ENCODE measurements at places on chromosomes 12 and 14.
A peak's percentile ranks its signal among the peaks of the same experiment; 100 is the strongest.

GRCh38 chr12:96698521-96698920, 208.5 kb upstream of the NEDD1 start:
- no peak for DNase-seq

DNA sequence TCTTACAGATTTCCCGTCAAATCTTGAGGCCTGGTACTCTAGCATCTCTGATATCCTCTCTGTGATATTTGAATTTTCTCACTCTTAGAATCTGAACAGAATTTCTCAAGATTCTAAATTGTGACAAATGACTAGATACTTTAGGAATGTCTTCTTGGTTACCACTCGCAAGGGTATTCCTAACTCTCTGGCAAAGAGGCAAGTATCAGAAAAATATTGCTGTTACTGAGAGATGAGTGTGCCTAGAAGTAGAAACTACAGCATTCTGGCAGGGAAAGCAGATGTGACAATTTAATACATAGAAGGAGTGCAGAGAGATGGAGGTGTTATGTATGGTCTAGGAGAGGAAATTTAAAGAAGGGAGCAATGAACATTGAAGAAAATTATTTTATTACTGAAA, 467.8 kb downstream of the LRIG3 start:
- no peak for DNase-seq

DNA sequence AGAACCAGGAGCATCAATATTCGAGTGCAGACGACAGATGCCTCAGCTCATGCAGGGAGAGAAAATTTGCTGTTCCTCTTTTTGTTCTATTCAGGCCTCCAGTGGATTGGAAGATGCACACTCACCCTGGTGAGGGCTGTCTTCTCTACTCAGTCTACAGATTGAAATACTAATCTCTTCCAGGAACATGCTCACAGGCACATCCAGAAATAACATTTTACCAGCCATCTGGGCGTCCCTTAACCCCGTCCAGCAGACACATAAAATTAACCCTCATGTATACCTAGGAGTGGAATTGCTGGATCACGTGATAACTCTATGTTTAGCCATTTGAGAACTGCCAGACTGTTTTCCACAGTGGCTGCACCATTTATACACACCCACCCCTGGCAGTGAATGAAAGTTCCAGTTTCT, 4.5 kb upstream of the OAS2 start:
- DNase-seq = no peak

GRCh38 chr12:99138393-99138792, 493.3 kb downstream of the APAF1 start:
- DNase-seq = no peak

DNA sequence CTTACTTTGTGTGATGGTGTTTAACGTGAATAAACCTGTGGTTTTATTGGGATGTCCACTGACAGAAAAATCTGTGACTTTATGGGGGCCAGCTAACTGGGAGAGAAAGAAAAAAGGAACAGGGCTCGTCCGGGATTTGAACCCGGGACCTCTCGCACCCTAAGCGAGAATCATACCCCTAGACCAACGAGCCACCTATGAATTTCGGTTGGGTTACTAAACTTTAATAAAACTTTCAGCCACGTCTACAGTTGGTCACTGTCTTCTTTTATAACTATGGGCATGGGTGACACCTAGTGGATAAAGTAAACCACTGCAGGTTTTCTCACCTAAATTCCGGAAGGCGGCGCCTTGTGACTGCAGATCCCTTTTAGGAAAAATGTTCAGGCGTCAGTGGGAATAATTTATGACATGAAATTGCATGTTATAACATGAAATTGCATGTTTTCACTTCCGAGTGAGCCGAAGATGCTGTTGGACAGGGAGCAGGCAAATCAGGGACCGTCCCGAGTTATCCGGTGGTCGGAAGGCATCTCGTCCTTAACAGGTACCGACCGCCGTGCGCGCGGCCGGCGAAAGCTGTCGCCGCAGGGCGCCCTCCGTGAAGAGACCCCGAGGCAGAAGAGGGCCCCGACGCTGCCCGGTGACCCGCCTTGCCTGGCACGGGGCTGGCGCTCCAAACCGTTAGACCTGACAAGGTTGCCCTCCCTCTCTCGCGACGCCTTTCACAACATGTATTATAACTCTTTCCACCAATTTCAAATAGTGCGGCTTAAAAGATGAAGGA, 18.2 kb upstream of the RNASE12 start:
- DNase-seq = peak; percentile 78

- DNase-seq = no peak
These were observed 32.7 kb downstream of the VCPKMT start for GRCh38 chr14:50083467-50084337.

DNA sequence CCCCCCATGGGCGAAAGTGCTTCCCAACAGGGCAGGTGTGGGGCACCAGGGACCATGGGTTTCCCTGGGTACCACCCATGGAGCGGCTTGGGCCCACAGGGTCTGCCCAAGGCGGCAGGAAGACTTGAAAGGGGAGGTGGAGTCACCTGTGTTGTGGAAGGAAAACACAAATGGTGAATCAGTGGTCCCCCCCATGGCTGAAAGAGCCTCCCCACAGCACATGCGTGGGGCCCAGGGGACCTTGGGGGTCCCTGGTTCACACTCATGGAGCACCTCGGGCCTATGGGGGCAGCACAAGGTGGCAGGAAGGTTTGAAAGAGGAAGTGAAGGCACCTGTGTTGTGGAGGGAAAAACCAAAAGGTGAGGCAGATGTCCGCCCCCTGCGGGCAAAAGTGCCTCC, 581.9 kb downstream of the ALG10 start:
- DNase-seq = no peak

DNA sequence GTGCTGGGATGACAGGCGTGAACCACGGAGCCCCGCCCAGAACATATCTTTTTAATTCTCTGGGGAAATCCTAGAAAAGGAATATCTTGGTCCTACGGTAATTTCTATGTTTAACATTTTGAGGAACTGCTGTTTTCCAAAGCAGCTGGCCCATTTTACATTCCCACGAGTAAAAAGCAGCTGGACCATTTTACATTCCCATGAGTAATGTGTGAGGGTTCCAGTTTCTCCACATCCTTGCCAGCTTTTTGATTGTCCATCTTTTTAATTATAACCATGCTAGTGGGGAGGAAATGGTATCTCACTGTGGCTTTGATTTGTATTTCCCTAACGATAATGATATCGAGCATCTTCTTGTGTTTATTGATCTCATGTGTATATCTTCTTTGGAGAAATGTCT, 4.4 kb upstream of the P2RX4 start:
- DNase-seq = no peak

DNA sequence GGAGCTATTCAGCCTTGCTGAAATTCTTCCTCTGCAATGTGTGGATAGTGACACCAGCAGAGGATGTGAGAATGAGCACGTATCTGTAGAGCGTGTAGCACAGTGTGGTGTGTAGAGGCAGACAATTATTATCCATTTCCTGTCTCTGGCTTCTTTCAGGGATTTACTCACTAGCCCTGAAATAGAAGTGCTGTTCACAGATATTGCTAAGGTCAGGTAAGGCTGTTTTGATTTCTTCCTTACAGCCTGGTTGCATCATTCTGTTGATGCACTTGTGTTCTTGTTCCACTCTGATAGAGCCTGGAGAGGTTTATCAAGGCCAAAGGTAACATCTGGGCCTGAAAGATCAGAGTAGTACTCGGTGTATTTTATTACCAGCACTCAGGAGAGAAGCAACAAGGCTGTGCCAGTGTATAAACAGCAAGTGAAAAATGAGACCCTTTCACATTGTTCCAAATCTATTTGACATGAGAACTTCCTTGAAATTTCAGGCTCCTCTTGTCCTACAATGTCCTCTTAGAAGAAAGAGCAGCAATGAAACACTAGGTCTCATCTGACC, 16.7 kb downstream of the ARG2 start:
- DNase-seq = peak; percentile 9

DNA sequence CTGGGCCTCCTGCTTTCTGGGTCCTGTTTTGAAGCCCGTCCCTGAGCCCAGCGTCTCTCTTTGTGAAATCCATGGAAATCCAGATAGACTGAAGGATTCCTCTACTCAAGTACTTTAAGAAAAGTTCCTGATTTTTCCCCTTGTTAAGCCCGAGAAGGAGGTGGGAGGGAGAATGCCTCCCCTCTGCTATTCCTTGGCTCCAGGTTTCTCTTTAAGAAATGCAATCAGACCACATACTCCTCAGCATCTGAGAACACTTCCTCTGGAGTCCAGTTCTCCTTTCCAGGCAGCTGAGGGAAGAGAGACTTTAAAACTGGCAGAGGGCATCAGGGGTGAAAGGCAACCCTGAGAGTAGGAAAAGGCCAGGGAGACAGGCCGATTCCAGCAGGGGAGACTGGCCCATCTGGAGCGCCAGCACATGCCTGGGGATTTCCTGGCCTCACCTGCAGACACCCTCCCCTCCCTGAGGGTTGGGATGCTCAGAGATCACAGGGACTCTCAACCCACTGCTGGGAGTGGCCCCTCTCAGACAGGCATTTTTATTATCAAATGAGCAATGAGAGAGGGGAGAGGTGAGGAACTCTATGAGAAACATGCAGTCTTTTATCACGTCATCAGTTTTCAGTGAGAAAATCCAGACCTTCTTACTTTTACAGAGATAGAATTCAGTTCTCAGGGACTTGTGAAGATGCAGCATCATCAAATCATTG, 2.0 kb upstream of the EMP1 start:
- no peak for DNase-seq

DNA sequence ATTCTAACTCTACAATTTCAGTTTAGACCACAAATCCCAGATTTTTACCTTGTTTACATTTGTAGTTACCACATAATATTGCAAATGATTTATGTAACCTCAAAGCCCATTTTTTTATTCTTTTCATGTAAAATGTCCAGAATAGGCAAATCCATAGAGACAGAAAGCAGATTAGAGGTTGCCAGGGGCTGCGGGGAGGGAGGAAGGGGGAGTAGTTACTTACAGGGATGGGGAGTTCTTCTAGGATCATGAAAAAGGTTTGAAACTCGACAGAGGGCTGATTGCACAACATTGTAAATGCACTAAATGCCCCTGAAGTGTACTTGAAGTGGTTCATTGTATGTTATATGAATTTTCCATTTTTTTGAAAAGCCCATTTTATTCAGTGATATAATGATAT, 66.5 kb downstream of the PPP2R5C start:
- DNase-seq = no peak

DNA sequence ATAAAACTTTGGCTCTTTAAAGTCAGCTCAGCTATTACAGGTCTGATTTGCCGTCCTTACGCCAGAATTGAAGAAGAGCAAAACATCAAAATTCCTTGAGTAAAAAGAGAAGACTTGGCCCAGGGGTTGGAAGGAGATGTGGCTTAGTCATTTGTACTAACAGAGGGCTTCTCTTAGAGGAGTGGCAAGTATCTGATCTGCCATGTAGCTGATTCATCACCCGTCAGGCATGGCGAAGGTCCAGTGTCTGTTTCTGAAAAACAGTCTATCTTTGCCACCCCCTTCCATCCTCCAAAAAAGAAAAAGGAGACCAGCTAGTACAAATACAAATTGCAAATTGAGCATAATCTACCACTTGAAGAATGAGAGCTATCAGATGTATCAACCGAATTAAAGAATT, 91.9 kb downstream of the RAD52 start:
- DNase-seq = no peak

- DNase-seq = no peak
These were observed 72.1 kb upstream of the LMNTD1 start for GRCh38 chr12:25625146-25625545.

DNA sequence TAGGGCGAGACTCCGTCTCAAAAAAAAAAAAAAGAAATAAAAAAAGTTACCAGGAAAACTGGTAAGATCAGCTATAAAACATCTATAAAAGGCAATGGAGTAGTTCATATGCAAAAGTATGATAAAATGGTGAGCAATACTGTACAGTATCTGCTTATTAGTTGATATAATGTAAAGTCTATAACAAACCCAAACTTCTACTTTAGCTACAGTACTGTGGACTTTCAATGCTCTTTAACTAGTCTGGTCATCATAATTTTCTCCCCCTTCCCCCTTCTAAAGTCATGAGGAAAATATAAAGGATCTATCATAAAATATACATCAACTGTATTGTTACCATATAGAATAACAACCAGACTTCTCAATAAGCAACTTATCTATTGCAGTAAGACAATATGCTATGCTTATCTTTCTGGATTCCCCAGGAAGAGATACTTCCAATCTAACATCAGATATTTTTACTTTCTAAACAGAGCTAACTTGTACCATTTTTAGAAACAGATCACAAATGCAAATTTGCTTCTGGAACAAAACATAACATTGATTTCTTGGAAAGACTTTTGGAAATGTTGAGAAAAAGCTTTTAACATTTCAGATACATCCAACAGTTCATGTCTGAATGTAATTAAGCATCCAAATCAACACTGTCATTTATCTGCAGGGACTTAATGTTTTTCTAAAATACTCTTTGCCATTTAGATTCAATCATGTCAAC, 43.8 kb downstream of the MDM2 start:
- no peak for DNase-seq

DNA sequence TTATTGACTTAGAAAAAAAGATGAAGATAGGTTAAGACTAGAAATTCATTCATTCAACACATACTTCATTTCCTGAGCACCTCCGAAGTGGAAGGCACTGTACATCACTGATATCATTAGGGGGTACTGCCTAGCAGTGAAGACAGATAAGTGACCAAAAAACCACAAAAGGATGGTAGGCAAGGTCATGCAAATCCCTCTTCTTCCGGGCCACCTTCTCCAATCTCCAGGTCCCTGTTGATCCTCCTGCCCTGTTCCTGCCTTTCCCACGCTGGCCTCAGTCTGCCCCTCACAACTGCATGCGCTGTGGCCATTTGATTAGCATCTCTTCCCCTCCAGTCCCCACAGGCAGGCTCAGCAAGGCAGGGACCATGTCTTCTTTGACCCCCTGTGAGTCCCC, 60.8 kb downstream of the SETD3 start:
- DNase-seq = no peak

DNA sequence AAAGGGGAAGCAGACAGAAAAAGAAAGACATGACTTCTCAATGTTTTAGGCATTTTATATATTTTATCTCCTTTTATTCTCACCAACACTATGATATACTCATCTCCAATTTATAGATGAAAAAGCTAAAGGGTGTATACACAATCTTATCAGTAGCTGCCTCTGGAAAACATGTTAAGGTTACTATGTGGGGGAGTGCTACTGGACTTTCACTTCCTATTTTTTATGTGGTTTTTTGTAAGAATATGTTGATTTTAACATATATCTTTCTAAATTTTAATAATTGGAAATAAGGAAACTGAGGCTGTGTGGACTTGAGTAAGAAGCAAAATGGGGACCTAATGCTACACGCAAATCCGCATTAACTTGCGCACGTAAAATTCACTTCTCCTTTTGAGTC, 99.6 kb upstream of the PDE3A start:
- DNase-seq = no peak

DNA sequence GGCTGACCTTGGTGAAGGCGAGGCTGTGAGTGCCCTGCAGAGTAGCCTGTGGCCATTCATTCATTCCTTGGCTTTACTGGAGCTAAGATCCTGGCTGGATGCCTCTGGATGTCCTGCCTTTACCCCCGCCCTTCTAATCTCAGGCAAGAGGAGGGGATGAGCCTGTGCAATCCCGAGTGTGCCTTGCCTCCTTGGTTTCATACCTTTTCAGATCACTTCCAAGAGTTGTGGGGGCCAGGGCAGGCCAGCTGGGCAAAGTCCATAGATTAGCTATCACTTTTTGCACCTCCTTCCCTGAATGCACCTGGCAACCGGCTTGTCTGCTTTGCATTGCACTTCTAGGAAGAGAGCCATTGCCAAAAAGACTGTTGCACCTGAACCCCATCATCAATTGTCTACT, 1.5 kb downstream of the VRTN start:
- peak; percentile 77 for DNase-seq

- no peak for DNase-seq
These were observed 46.1 kb downstream of the TMTC1 start for GRCh38 chr12:29737644-29738043.

- DNase-seq = no peak
These were observed 31.5 kb upstream of the CRADD start for GRCh38 chr12:93645702-93646101.

GRCh38 chr12:92921877-92922276, 7.2 kb downstream of the EEA1 start:
- DNase-seq = no peak
